ENCODE measurements at places on chromosomes 2 and 18.

DNA sequence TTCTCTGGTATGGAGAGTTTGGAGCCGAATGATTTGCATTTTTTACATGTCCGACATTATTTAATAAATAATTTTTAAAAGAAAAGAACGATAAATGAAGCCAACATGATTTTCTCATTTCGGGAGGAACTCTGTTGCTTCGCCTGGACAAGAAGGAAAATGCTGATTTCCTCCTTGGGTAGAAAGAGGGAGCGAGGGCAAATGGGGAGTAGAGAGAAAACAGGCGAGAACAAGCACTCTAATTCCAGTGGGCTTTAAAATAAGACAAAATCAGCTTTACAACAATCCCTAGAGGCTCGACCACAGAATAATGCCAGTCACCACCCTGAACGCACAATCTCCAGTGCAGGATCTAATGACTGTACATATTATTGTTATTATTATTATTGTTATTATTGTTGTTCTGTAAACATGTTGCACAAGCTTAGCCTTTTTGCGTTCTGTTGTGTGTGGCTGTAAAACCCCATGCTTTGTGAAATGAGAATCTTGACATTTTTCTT lies 3.7 kb downstream of the DLX1 start:
- peak; percentile 28 for DNase-seq

- no peak for DNase-seq
These were observed 7.9 kb downstream of the IL1RN start for GRCh38 chr2:113135317-113135716.

DNA sequence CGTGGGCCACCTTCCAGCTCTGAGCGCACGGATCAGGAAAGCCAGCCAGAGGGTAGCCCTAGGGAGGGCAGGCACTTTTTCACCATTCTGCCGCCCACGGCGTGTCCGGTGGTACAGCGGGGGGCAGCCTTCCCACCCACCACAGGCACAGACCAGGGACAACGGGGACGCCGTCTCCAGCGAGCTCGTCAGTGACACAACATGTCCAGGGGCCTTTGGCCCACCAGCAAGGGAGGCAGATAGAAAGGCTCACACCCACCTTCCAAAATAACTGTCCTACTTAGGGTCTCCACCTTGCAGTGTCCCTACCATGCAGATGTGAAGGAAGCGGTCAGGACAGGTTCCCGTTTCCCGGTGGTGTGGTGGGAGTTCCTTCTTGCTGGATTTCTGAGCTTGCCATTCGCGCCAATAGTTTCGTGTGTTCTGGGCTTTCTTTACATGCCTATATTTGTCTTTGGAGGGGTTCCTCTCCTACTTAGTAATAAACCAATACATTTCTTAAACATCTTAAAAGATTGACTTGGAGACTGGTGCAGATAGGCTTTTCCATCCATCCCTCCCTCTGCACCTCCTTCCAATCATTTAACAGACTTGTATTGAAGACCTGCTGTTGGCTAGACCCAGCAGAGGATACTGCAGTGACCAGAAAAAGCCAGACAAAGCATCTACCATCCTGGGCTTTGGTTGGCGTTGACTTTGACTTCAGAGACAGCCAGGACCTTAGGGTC lies 872 bp downstream of the ASB1 start:
- DNase-seq = no peak

DNA sequence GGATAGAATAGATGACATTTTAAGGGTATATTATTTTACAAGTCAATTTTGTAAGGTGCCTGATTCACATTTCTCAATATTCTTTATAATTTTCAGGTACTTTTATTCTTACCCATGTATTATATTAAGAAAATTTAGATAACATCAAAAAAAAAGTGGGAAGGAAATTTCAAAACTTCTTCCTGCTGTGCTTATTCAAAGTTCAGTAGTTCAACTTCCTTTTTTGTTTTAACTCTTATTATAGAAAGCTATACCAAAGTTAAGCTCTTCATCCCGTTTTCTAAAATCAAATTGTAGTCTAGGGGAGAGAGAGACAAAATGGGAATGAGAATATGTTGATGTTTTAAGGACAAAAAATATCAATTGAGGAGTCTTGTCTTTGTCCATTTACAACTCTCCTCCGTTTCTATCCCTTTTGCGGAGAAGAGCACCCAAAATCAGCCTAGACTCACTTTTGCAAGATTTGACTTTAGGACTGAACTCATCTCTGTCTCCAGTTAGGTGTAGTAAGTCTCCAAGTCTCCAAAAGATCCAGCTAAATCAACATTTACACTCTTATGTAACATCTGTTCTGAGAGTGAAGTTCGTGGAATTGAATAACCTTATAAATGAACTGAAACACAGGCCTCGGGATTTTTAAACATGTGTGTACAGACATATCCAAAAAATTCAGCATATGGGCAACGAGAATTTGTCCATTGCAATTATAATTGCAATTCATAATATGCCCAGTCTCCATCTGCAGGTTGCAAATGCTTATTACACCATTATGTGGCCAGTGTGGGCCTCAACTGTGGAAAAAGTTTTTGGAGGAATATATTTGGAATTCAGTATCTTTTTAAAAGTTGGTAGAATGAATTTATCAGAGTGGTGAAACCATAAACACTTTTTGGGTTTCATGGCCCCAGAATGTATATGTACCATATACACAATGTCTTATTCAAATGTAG lies 23.9 kb downstream of the FAM124B start:
- DNase-seq = no peak

DNA sequence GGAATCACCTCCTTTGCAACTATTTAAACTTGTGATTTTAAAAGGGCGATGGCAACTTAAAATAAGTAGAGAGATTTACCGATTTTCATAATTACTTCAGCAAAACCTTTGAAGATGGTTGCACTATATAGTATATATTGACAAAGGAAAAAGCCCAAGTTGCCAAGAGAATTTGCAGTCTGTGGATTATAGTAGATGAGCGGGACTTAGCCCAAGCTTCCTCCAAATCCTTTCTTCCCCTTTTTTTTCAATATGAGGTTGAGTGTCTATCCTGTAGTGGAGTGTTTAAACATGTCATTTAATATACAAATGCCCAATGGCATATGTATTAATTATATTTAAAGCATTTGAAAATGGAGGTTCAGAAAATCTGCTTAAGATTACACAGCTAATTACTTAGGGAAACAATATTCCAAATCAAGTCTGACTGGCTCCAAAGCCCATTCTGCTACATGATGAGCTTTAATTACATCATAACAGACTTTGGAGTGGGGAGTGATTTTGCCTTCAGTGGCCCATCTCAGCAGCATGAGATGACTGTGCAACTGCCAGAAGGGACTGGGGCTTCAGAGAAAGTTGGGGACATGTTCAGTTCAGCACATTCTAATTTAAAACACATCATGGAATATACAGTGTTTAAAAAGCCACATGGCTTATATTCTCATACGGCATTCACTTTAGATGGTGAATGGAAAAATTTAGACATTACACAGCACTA lies 73.2 kb downstream of the COL3A1 start:
- DNase-seq = no peak

DNA sequence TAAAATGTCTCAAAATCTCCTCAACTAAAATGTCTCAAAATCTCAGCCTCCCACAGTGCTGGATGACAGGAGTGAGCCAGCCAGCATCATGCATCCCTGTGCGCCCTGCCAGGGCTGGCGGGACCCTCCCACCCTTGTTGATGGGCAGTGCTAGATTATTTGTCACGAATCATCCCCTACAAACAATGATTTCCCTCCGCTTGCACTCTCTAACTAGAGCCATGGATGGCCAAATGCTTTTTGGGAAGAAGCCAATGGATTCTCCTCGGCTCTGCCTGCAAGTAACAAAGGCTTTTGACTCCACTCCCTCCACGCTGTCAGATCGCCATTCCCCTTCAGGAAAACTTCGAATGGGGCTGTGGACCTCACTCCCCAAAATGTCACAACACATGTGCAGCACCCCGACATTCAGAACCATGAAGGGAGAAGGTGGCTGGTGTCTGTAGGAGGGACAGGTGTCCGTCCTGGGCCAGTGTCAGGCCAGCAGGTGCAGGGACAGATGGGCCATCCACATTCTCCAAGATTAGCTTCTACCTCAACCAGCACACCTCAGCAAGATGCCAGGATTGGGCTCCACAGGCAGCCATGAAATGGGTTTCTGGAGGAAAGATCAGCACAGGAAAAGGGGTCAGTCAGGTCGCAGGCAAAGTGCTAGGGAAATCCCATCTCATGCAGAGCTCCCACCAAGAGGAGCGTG lies 11.5 kb downstream of the AMER3 start:
- DNase-seq = no peak

GRCh38 chr2:182784777-182785176 lies 68.7 kb downstream of the DNAJC10 start:
- no peak for DNase-seq

DNA sequence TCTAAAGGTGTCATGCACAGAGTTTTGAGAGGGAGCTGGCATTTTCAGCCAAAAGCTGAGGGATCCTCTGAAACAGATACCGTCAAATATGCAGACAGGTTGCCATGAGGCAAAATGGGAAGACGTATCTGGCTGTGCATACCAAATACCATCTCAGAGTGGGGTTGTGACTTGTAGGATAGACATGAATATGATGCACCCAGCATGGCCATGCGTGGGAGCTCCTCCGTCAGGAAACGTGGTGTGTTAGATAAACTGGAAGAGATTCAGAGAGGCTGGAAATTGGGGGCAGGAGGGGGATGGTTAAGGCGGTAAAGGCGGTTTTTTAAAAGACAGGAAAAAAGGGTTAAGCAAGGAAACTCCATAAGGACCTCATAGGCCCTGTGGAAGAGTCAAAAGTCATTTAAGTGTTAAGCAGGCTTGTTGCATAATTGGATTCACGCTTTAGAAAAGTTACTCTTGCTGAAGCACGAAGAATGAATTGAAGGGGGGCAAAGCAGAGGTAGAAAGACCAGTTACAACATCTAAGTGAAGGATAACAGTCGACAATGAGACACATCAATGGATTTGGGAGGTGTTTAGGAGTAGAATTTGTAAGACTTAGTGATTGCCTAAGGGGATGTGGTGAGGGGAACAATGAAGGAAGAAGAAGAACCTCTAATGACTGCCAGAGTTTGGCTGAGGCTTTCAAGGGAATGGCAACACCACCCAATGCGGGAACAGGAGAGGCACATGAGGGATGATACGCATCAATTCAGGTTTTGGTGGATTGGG lies 139.6 kb upstream of the CTAGE1 start:
- DNase-seq = no peak

GRCh38 chr18:56565551-56566345 lies 72.6 kb downstream of the TXNL1 start:
- peak; percentile 58 for DNase-seq

DNA sequence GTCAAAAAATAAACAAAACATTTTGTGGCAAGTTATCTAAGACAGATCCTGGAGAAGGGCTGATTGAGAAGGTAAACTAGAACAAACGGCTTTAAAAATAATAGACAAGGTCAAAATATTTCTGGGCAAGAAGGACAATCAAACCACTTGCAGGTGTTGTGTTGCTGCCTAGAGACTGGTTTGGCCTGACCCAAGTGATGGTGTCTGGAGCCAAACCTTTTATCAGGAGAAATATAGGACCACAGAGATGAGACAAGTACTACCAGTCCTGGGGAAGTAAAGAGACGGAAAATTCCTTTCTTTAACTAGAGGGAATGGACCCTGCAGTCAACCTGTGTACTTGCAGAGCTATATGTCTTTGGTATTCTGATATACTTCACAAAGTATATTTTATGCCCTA lies 44.2 kb downstream of the PLCL1 start:
- DNase-seq = no peak

GRCh38 chr18:8828798-8829197 lies 123.4 kb downstream of the MTCL1 start:
- DNase-seq = no peak

- no peak for DNase-seq
These were observed 1.4 kb downstream of the APLF start for GRCh38 chr2:68468801-68469200.

DNA sequence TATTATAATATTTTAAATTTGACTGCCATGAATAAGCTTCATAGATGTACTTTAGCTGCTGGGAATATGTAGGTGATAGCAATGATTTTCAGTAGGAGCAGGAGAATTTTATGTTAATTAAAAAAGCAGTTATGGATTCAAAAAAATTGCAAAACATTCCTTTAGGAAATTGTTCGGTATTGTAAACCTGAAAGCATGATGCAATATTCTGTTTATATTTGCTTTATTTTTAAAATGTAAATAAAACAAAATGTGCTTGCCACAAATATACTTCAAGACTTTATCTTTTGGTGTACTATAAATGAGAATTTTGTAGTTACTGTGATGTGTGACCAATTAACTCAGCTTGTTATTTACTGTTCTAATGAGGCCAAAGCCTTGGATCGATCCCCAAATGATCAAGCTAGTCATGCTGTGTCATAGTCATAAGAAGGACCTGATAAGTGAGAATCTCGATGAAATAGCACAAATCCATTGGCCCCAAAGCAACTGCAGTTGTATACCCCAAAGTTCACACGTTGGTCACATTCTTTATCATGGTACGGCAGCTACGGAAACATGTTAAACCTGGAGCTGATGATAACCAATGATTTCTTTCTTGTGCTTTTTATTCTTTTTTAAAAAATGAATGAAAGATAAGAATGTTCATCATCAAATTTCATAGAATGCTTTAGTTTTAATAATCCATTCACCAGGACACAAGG lies 23.6 kb upstream of the ATIC start:
- no peak for DNase-seq

DNA sequence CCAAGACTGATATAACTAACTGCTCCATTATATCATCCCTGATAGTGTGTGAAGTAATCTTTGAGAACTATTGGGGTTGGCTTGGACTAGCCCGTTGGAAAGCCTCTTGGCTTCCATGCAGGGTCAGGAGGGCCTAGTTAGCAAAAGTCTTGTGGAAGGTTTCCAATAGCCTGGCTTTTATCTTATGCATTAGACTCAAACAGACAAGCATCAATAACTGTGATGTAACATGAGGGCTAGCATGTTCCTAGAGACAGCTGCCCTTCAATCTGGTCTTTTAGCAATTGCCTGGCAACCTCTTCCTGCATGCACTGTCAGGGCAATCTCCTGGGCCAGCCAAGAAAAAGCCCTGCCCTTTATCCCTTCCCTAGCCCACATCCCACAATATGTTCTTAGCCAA lies 18.2 kb downstream of the SLC8A1 start:
- DNase-seq = no peak

DNA sequence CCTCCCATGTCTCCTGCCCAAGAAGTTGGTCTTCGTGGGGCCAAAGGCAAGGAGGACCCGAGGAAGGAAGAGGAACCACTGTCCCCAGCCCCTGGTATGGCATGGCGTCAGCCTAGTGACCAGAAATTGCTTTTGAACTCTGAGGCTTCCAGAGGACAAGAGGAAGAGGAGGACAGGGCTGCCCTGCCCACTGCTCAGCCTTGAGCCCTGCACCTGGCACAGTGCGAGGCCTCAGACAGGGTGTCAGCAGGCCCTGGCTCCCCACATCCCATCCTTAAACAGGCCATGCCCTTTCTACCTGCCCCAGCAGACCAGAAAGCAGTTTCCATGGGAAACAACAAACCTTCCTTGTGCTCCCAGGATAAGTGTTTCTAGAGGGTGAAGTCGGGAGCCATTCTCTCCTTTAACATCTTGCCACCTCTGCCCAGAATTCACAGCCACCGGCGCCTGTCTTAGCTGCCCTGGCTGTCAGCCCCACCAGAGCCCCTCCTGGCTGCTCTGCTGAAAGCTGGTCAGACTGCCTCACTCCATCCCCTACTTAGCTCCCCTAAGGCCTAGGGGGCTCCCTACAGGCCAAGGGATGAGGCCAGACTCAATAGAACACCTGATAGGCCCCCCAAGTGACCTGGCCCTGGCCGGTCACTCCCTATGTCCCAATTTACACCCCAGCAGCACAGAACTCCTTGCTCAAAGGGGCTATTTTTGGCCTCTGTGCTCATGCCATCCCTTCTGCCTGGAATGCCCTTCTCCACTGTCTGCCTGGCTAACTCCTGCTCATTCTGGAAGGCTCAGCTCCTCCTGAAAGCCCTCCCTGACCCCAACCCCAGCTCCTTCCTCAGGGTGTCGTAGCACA lies 20.6 kb downstream of the ATOH8 start:
- DNase-seq = no peak

Measured in right hindlimb (tissue), 1 donor.